ENCODE measurements at places on chromosomes 12 and 14.

DNA sequence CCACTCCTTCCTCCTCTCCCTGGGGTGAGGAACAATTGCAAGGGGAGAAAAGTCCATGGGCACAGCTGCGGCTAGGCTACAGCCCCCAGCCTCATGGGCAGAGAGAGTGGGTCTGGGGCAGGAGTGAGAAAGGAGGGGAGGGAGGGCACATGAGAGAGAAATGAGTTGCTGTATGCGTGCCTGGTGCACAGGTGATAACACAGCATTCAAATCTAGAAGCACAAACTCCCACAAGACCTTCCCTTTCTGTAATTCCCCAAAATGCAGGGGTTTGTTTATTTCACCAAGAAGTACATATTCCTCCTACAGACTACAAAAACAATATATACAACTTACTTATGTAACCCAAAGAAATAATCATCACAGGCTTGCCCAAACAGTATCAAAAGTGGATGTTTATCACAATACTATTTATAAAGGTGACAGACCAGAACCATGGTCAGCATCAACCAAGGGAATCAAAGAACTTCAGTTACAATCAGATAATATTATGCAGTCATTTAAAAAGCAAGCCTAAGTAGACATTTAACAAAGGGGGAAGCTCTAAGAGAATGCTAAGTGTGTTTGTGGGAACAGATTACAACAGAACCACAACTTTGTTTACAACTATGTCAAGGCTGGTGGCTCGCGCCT, 54.2 kb downstream of the ITPK1 start:
- no peak for DNase-seq

DNA sequence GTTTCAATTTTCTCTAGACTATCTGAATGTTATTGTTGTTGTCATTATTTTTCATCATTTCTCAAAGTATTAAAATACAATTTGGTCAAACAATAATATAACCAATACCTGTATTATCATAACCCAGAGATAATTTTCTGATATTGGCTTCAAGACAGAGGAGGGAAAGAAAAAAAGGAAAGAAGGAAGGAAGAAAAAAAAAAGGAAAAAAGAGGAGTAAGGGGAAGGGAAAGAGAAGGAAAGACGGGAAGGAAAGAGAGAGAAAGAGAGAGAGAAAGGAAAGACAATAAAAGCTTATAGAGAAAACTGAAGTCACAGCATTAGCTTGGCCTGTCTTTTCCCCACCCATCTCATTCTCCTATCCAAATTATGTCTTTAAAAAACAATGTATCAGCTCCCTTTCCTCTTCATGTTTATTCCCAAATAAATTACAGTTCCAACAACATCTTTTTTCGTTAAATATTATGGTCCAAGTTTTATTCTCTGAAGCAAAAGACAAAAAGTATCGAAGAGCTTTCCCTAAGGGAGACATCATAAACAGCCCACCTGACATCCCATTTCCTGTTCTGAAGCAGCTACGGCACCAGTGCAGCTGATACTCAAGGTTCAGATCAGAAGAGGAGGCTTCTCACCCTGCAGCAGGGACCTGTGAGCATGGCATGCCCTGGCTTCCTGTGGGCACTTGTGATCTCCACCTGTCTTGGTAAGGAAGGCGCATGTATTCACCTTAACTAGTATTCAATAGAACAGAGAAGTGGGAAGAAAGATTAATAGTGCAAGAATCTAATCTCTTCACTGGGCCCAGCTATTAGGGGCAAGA, 308.3 kb downstream of the DAD1 start:
- DNase-seq: no peak

GRCh38 chr12:131045705-131046460, 92.2 kb downstream of the ADGRD1 start:
- no peak for DNase-seq

DNA sequence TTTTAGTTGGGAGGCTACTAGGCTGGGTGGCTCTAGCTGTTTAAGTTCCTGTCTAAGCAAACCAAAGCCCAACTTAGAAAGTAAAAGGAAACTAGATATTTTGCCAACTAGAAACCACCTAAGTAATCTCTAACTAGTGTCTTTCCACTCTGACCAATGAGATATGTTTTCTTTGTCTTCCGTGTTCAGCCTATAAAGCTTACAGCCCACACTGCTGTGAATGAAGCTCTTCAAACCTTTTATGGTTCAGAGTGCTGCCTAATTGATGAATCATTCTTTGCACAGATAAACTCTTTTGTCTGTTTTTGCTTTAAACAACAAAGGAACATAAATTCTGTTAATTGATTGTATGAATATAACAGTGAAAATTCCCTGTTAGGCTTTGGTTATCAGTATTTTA, 66.1 kb downstream of the FUT8 start:
- peak; percentile 91 for DNase-seq

GRCh38 chr12:12376646-12377448, 20.0 kb downstream of the BORCS5 start:
- peak; percentile 59 for DNase-seq

- no peak for DNase-seq
Observed at GRCh38 chr12:87853448-87854003, 175.7 kb downstream of the C12orf50 start.

- DNase-seq: no peak
Observed at GRCh38 chr12:2383325-2384028, 330.7 kb downstream of the CACNA1C start.

DNA sequence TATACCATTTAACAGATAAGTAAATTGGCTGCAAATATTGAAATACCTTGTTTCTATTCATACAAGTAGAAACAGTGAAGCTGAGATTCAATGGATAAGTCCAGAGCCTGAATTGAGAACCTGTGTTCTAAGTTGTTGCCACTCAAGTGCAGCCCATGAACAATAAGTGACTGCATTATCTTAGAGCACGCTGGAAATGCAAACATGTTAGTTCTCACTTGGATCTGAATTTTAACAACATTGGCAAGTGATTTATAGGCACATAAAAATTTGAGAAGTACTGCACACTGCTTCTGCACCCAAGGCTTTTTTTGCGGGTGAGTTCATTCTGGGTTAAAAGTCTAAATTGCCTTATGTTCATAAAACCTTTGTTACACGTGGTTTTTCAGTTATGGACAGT, 484.3 kb downstream of the NAV3 start:
- no peak for DNase-seq

GRCh38 chr12:93333054-93333453, 44.7 kb upstream of the NUDT4 start:
- DNase-seq: no peak

DNA sequence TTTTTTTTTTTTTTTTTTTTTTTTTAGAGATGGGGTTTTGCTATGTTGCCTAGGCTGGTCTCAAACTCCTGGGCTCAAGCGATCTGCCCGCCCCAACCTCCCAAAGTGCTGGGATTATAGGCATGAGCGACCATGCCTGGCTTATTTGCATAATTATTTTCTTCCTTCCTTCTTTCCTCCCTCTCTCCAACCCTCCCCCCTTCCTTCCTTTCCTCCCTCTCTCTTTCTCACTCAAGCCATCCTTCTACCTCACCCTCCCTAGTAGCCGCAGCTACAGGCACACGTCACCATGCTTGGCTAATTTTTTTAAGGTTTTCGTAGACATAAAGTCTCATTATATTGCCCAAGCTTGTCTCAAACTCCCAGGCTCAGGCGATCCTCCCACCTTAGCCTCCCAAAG, 83.8 kb downstream of the PEBP1 start:
- DNase-seq: no peak

GRCh38 chr12:63093084-63093483, 57.9 kb downstream of the AVPR1A start:
- no peak for DNase-seq

DNA sequence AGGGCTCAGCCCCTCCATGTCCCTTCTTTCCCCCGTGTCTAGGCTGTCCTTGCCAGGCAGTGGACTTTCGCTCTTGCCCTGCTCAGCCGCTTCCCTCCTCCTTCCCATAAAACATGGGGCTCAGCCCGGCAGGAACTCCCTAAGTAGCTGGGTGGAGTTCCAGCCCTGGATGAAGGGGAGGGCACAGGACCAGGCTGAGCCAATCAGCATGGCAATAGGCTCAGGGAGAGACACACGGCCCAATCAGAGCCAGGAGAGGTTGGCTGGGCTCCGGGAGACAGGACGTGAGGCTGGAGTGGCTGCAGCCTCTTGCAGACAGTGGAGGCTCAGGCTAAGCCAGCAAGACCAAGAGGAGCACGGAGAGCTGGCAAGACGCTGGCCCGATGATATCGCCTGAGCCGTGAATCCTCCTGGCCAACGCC, 54.3 kb downstream of the GALNT9 start:
- peak; percentile 7 for DNase-seq

GRCh38 chr12:32896432-32897280, at the start of gene PKP2:
TSS of gene PKP2 (minus strand) at chr12:32896777. CDS start at chr12:32896731, 46 bp downstream.
- DNase-seq: no peak

GRCh38 chr14:77786148-77786547, 13.8 kb upstream of the ADCK1 start:
- no peak for DNase-seq

- DNase-seq: no peak
Observed at GRCh38 chr14:69285661-69286255, 25.8 kb downstream of the GALNT16 start.

- DNase-seq: no peak
Observed at GRCh38 chr12:109435428-109436187, 41.5 kb downstream of the KCTD10 start.

DNA sequence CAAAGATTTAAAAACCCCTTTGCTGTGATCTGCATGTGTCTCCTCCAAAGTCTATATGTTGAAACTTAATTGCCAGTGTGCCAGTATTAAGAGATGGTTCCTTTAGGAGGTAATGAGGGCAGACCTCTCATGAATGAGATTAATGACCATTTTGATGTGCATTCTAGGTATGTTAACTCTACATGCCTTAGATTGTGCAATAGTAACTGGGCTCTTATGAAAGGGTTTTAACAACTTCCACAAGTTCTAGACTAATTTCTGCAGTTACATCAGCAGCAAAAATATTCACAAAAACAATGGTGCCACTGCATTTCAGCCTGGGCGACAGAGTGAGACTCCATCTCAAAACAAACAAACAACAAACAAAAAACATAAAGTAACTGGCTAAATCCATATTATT, 3.8 kb upstream of the TAS2R10 start:
- DNase-seq: peak; percentile 22

DNA sequence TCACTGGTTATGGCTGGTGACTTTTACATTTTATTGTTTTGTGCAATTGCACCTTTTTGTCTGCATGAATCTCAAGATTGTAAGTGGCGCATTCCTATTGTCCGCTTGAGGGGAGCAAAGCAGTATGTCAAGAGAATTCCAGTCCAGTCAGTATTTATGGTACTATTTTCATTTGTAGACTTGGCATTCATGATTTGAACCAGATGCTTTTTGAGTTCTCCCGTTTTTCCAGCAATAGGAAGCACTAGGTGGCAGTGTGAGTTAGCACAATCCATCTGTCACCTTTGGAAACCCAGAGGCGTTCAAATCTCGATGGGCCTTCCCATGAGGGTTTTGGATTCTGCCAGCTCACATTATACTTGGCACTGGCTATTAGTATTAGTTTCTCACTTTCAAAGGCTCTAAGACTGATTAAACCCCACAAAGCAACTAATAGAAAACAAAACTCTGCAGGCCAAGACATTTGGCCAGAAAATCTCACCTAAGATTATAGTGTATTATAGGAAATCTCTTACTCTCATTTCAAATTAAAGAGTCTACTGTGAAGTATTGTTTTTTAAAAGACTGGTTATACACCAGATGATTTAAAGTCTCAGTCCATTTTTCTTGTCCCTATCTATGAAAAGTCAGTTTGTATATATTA, 2.2 kb downstream of the DACT1 start:
- DNase-seq: peak; percentile 84

DNA sequence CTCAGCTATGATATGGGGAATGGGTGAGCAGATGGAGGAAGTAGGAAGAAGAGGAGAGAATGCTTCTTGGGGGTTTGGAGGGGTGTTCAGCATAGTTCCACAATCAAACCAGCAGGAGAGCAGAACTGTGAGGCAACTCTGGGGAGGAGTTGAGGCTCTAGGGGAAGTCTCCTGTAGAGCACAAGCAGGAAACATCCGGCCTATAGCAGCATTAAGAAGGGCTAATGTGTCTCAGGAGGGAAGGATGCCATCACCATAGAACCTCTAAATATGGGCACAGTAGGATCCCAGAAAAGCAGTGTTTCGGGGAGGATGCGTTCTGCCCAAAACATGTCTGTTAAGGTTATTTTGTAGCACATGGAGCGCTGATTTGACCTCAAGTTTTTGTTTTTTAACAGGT, 8.4 kb upstream of the SALL2 start:
- DNase-seq: no peak

DNA sequence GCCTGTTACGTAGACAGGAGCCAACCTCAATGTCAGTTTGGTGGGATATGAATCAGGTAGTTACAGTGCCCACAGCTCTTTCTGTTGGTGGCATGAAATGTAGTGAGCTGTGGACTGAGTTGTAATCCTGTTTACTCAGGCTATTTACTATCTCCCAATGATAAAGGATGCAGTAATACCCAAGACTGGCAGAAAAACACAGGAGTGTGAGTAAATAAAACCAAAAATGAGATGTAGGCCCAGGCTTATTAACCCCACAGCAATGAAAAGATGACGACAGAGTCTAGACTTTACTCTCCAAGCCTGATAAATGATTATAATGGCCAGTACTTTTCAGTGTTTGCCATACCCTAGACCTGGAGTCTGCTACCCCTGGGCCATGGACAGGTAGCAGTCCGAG, 22.8 kb upstream of the LRIG3 start:
- no peak for DNase-seq

DNA sequence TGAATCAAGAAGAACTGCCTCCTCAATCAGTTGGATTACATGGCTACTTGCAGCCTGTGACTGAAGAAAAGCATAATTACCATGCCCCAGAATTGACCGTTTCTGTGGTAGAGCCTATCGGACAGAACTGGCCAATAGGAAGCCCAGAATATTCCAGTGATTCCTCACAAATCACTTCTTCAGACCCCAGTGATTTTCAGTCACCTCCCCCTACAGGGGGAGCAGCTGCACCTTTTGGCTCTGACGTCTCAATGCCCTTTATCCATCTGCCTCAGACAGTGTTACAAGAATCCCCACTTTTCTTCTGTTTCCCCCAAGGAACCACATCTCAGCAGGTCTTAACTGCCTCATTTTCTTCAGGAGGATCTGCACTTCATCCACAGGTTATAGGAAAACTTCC, 80.8 kb downstream of the RAD52 start:
- DNase-seq: no peak
